Myometrial cell (primary cell): ENCODE measurements at places on chromosomes 13 and 19. TPM values are rescaled to one million over a fixed set of nuclear protein-coding genes. Genes with fewer than 3 reads are reported as not detected.

FBXO17 gene
- 22.3 and 30.0 TPM in 2 replicates for total RNA-seq

DNAJC3 gene
- 24.8 and 29.8 TPM in 2 replicates for total RNA-seq

ZNF829 gene
- total RNA-seq, result 1.9 and 2.3 TPM in 2 replicates

ZNF681 gene
- total RNA-seq, result 0.29 and 0.35 TPM in 2 replicates

ZNF563 gene
- 0.71 and 2.6 TPM in 2 replicates for total RNA-seq

TSHZ3 gene
- 9.5 and 13.8 TPM in 2 replicates for total RNA-seq

GRK1 gene
- not detected in 2 replicates for total RNA-seq

IGFL2 gene
- not detected in 2 replicates for total RNA-seq

POU2F2 gene
- under 0.01 and 0.18 TPM in 2 replicates for total RNA-seq

NOTCH3 gene
- 10.7 and 12.2 TPM in 2 replicates for total RNA-seq

COL5A3 gene
- total RNA-seq, result 0.29 and 0.53 TPM in 2 replicates

LRRC8E gene
- total RNA-seq, result 7.2 and 8.5 TPM in 2 replicates

ENOX1 gene
- 0.18 and 0.29 TPM in 2 replicates for total RNA-seq

FCAR gene
- total RNA-seq, result not detected in 2 replicates

ZNF154 gene
- not detected in 2 replicates for total RNA-seq

QPCTL gene
- total RNA-seq, result 29.2 and 49.6 TPM in 2 replicates

RYR1 gene
- total RNA-seq, result under 0.01 TPM in 1 of 2 replicates, not detected in the other

USF2 gene
- 38.1 and 59.7 TPM in 2 replicates for total RNA-seq

MYH14 gene
- not detected in 2 replicates for total RNA-seq

NTF4 gene
- not detected in 2 replicates for total RNA-seq

STXBP2 gene
- 12.1 and 22.8 TPM in 2 replicates for total RNA-seq

SPACA4 gene
- total RNA-seq, result not detected in 2 replicates

LNX2 gene
- 3.4 and 3.5 TPM in 2 replicates for total RNA-seq

ZNF8 gene
- total RNA-seq, result 2.1 and 4.0 TPM in 2 replicates

CABP5 gene
- total RNA-seq, result not detected in 2 replicates

SIAH3 gene
- total RNA-seq, result under 0.01 TPM in 1 of 2 replicates, not detected in the other

CYP2A7 gene
- not detected in 2 replicates for total RNA-seq

AMER2 gene
- total RNA-seq, result not detected in 2 replicates

CEACAM4 gene
- not detected in 2 replicates for total RNA-seq

CD209 gene
- total RNA-seq, result not detected in 2 replicates

KIR3DL3 gene
- not detected in 2 replicates for total RNA-seq

RETN gene
- total RNA-seq, result not detected in 2 replicates

VSTM2B gene
- total RNA-seq, result not detected in 2 replicates

OR7G2 gene
- total RNA-seq, result not detected in 2 replicates

SLITRK6 gene
- total RNA-seq, result not detected in 2 replicates

OR4F17 gene
- total RNA-seq, result not detected in 2 replicates

MAG gene
- not detected in 2 replicates for total RNA-seq

CRB3 gene
- total RNA-seq, result not detected in 2 replicates

KLK14 gene
- not detected in 2 replicates for total RNA-seq

KIR3DL1 gene
- total RNA-seq, result not detected in 2 replicates
